ENCODE measurements at places on chromosomes 11 and 22. TPM values are rescaled to one million over a fixed set of nuclear protein-coding genes. Genes with fewer than 3 reads are reported as not detected.

Gene SLC1A2
- 0.41 TPM for total RNA-seq

- DNase-seq, result no peak
Measured at GRCh38 chr11:121479698-121480238, 27.0 kb upstream of the SORL1-AS1 start.

GRCh38 chr11:34827228-34827627 is 89.0 kb downstream of the APIP start:
- DNase-seq, result no peak

DNA sequence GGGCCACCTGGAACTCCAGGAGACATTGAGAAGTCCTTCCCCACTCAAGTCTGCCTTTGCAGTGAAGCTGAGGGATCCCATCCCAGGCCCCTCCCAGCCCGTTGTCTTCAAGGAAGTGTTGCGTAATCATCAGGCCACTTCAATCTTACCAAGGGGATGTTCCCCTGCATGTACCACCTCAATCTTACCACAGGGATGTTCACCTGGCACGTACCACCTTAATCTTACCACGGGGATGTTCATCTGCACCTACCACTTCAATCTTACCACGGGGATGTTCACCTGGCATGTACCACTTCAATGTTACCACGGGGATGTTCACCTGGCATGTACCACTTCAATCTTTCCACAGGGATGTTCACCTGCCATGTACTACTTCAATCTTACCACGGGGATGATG is 108.0 kb upstream of the SYN3 start:
- DNase-seq, result no peak

GRCh38 chr11:16759857-16760508 is 21.5 kb downstream of the C11orf58 start:
- DNase-seq, result peak; percentile 30

DNA sequence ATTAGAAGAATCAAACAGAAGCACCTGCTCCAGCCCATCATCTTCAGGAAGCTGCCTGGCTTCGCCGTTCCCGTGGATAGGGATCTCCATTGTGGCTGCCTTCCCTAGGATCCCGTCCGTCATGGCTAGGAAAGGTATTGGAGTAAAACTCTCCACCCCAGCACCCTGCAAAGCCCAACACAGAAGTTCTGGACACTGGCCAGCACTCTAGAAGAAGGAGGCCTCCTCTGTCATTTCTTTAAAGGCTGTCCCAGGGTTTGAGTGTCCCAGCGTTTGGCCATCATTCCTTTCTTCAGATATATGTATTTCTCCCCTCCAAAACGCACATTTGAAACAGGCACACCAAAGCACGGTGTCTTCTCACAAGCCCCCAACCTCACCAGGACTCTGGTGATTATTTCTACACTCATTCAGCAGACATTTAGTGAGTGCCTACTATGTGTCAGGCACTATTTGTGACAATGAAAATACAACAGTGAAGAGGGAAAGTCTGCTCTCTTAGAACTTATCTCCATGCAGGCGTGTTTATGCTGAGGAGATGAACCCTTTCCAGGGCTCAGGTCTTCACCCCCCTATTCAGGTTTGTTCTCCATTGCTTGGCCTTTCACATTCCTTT is 724 bp downstream of the ARFIP2 start:
- DNase-seq, result no peak

DNA sequence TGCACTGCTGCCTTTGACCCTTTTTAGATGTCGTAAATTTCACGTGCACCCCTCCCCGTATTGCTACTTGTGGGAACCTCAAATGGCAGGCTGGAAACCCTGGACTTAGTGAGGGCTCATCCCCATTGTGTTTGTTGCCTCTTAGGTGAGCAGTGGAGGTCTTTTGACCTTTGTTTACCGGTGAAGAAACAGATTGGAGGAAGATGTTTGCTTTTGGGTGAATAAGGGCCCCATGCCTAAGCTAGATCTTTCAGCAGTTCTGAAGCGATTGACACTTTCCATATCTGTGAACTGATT is 782 bp downstream of the SMARCB1 start:
- DNase-seq, result no peak

Gene TMEM45B
- total RNA-seq, result not detected

- DNase-seq, result no peak
Measured at GRCh38 chr11:116170526-116171120, 602.2 kb downstream of the BUD13 start.

Gene PTPN5
- total RNA-seq, result not detected

GRCh38 chr11:126280595-126280994 is 2.3 kb upstream of the TIRAP start:
- no peak for DNase-seq

- no peak for DNase-seq
Measured at GRCh38 chr22:22397875-22398524, 110.5 kb downstream of the ZNF280B start.

DNA sequence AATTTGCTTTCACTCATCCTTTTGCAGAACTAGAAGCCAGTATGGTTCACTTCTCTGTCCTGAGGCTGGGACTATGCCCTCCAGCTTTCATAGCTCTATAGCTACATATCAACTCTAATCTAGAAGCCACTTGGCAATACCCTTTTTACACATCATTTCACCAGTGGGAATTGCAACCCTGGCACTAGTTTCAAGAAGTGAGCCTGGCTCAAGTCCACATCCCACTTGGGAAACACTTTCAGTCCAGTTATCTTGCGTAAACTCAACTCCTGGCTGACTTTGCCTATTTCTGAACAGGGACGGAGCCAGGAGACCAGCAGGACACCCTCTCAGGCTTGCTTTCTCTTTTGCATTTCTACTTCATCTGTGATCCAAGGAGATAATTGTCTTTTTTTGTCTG is 19.9 kb upstream of the FAT3 start:
- no peak for DNase-seq

GRCh38 chr22:30038219-30038618 is 42.0 kb upstream of the HORMAD2 start:
- DNase-seq, result no peak

DNA sequence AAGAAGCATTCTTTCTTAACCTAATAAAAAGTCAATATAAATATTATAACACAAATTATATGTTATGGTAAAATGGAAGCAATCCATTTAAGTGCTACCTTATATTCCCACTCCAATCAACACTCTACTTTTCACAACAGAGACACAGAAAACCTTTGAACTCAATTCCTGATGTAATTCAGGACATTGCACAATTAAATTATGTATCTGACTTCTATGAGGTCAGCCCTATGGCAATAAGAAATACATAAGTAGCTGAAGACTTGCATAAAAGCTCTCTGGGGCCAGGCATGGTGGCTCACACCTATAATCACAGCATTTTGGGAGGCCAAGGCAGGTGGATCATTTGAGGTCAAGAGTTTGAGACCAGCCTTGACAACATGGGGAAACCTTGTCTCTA is 6.8 kb downstream of the OR4D10 start:
- no peak for DNase-seq

DNA sequence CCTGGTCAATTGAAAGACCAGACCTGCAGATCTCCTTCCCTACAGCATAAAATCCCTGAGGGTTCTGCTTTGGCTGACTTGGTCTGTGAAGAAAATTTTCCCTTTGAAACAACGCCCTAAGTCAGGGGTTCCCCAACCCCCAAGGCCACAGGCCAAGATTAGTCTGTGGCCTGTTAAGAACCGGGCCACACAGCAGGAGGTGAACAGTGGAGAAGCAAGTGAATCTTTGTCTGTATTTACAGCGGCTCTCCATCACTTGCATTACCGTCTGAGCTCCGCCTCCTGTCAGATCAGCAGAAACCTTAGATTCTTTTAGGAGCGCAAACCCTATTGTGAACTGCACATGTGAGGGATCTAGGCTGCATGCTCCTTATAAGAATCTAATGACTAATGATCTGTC is 38.2 kb downstream of the CCDC83 start:
- peak; percentile 24 for DNase-seq

- DNase-seq, result no peak
Measured at GRCh38 chr11:131463649-131464425, 93.4 kb downstream of the NTM start.

DNA sequence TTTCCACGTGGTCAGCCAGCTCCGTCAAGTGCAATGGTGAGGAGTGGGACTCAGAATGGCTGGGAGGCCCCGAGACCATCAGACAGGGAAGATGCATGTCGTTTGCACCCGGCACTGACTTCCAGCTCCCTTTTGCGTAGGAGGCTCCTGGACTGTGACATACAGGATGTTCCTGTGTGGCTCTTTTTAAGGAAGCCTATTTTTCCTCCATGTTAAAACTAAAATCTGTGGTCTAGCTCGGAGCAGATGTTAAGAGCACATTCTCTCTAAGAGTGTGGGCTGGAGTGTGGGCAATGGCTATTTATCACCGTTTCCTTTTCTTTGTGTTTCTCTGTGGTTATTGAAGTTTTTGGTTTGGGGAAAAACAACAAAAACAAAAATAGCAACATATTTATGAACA is 40.9 kb upstream of the AMPD3 start:
- no peak for DNase-seq

Gene MUC2
- not detected for total RNA-seq

Data from A172 (cell line).